ENCODE measurements at places on chromosomes 12 and 14.

GRCh38 chr12:54280468-54281260 is at the start of gene HNRNPA1:
HNRNPA1 (plus strand) TSS chr12:54280726; CDS start chr12:54280808, 82 bp downstream.
- DNase-seq: peak; percentile 99

DNA sequence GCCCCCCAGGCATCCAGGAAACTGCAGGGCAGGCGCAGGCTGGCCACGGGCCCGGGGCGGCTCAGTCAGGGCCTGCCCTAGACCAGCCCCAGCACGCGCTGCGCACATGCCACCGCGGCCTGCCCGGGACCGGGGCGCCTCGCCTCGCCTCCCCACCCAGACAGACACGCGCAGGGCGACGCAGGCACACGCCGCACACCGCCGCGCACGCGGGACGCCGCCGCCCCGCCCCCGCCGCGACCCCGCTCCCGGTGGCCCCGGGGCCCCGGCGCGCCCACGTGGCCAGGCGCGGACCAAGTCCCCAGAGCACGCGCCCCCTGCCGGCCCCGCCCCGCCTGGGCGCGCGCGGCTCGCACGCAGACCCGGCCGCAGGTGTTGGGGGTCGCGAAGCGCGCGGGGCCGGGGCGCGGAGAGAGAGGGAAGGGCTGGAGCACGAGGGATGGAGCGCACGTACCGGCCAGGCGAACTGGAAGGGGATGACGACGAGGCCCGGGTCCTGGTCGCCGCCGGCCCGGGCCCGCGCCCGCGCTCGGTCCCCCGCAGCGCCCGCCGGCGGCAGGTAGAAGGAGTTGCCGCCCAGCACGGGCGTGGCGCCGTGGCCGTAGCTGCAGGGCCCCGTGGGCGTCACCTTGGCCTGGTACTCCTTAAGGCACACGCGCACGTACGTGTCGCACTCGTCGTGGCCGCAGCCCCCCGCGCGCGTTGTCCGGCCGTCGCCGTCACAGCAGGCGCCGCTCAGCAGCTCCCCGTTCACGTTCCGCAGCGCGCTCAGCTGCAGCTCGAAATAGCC is 1.1 kb downstream of the JAG2 start:
- peak; percentile 77 for DNase-seq

GRCh38 chr12:15731940-15732339 is 57.2 kb downstream of the EPS8 start:
- DNase-seq: no peak

- DNase-seq: no peak
Observed at GRCh38 chr12:67671419-67671818, 22.9 kb downstream of the DYRK2 start.

DNA sequence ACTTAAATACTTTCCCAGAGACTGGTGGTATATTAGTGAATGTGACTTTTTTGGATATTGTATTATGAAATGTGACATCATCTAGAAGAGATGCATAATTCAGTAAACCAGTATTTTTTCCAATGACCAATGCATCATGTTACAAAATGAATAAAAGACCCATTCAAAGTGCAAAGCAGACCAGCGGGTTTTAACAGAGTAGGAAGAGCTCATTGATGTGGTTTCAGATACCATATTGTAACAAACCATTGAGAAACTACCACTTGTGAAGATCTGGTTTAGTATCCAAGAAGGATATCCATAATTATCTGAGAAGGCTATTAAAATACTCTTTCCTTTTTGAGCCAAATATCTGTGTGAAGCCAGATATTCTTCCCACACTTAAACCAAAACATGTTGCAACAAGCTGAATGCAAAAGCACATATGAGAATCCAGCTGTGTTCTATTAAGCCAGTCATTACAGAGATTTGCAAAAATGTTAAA is 47.7 kb downstream of the MVK start:
- DNase-seq: no peak

All from NCI-H526 (cell line).